Lower lobe of right lung (tissue), 2 donors: ENCODE measurements at places on chromosomes 5 and 9. TPM values are rescaled to one million over a fixed set of nuclear protein-coding genes. Genes with fewer than 3 reads are reported as not detected.
A peak's percentile ranks its signal among the peaks of the same experiment; 100 is the strongest.

ADAMTSL2 gene
- total RNA-seq = 10.1 TPM

GRCh38 chr9:115997923-115998322 lies 155.7 kb upstream of the PAPPA start:
- no peaks in the 10 kb centered on the region for H3K4me1 ChIP-seq
- no peak overlapping the region for H3K4me3 ChIP-seq
- no peak overlapping the region for H3K27ac ChIP-seq
- no peaks in the 10 kb centered on the region for H3K27me3 ChIP-seq
- no peaks in the 10 kb centered on the region for H3K36me3 ChIP-seq
- DNase-seq = no peak

DNA sequence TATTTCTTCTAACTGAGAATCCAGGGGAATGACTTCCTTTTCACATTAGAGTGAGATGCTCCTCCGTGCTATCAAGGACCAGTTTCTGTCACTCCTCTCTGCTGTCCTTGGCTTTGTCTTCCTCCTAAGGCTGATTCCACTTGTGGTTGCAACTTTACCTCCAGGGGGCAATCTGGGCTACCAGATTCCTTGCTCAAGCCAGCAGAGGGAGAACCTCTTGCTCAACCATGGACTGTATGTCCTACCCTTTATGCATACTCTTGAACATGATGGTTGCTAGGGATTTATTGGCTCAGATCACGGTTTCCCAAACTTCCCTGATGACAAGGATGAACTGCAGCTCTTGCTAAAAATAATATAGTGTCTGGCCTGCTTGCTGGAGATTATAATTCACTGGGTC lies 24.0 kb downstream of the NNT start:
- H3K27me3 ChIP-seq = no peaks in the 10 kb centered on the region
- H3K27ac ChIP-seq = no peak overlapping the region
- peaks cover 4% of the 10 kb centered on the region for H3K4me1 ChIP-seq
- H3K36me3 ChIP-seq = peaks cover 26% of the 10 kb centered on the region
- DNase-seq = no peak

- H3K27me3 ChIP-seq = no peaks in the 10 kb centered on the region
- no peak overlapping the region for H3K4me3 ChIP-seq
- no peaks in the 10 kb centered on the region for H3K36me3 ChIP-seq
- DNase-seq = no peak
These were observed 14.0 kb upstream of the MLANA start for GRCh38 chr9:5876711-5877110.

GRCh38 chr9:123679330-123679987 lies 250.5 kb downstream of the DENND1A start:
- H3K4me3 ChIP-seq = no peak overlapping the region
- H3K27ac ChIP-seq = no peak overlapping the region
- H3K4me1 ChIP-seq = peaks cover 16% of the 10 kb centered on the region
- DNase-seq = no peak

DNA sequence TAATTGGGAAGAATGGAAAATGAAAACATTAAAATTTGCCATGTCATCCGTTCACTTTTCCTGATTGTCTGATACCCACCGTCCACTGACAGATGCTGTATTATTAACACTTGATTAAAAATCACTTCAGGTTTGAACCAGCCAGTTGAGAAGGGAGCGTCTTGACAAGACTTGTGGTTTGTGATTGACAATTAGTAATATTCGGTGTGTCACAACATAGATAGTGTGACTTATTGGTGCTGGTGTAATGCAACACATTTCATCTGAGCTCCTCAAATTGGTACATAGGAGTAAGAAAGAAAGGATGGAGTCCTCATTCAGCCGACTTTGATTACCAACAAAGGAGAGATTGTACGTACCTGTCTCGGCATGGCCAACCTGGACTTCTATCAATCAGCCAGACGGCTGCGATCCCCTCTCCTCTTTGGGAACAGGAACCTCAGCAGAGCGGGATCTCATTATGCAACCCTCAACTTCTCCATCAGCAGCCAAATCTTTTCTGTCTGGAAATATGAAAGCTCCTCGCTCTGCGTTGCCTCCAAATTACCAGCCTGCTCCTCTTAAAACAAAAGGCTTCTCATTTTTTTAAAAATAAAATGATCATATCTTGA lies 211.7 kb upstream of the MVB12B start:
- no peaks in the 10 kb centered on the region for H3K36me3 ChIP-seq
- H3K27ac ChIP-seq = no peak overlapping the region
- H3K27me3 ChIP-seq = peaks cover 5% of the 10 kb centered on the region
- H3K4me1 ChIP-seq = no peaks in the 10 kb centered on the region

GRCh38 chr5:39558541-39558940 lies 133.8 kb upstream of the DAB2 start:
- H3K36me3 ChIP-seq = no peaks in the 10 kb centered on the region
- H3K27ac ChIP-seq = no peak overlapping the region
- H3K4me1 ChIP-seq = no peaks in the 10 kb centered on the region
- no peak for DNase-seq
- H3K27me3 ChIP-seq = no peaks in the 10 kb centered on the region

DNA sequence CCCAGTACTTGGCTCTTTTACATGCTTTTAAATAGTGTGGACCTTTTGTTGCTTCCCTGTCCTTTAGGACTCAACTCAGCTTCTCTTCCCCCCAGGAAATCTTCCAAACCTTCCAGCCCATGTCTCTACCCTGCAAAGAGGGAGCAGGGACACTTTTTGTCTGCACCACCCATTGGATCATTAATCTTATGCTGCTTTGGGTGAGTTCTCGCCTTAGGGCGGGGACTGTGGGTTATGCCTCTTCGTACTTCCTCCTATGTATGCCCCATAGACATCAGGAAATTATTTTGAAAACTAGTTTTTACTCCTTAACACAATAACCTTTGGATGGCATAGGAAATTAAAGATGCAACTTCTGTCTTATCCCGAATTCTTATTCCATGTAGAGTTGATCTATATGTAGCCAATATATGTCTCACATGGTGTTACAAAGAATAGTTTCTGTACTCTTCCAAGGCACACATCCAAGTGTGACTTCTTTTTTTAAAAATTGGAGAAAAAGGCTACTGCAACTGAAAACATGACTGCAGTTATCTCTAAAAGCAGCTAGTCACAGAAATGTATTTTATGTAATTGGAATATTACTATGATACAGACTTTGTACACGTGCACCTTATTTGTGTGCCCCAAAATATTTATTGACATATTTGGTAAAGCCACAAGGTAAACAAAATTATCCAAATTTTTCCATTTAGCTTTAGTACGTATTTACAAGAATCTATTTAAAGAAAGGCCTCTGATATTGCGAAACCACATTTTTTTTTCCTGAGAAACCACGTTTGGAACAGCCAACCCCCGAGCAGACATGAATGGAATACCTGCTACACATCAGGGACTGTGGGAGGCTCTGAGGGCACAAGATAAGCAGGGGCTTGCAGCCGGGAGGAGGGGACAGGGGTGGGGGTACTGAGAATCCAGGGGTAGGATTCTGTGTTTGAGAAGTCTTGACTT lies 133.6 kb downstream of the WDR41 start:
- H3K4me1 ChIP-seq = no peaks in the 10 kb centered on the region
- H3K27ac ChIP-seq = no peak overlapping the region
- H3K4me3 ChIP-seq = no peak overlapping the region
- DNase-seq = no peak

DNA sequence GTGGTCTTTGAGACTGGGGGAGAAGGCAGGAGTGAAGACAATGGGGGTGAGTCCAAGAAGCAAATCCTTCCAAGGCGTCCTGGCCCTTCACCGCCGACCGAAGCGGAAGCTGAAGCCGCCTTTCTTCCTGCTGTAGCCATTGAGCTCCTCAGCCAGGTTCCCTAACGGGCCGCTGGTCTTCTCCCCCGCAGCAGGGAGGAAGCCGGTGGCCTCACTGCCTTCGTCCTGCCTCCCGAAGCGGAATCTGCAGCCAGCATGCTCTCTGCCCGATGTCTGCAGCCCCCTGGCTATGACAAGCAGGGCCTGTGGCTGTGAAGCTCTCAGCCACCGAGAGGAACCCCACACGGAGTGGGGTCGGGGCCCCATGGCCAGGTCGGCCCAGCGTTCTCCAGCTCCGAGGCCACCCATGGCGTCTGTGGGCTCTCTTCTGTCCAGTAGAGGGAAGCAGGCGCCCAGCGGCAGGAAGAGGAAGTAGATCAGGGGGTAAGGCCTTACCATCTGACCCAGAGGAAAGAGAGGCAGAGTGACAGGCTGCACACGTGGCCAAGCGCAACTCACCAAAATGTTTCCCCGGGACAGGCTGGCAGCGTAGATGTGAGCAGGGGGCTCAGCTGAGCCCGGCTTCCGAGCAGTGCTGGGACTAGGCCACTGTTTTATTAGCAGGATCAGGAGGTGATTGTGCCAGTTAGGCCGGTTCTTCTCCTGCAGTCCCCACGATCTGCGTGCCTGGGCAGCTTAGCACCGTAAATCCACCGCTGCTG lies 3.1 kb downstream of the QRFP start:
- H3K4me3 ChIP-seq = peak overlapping the region; percentile 21
- H3K36me3 ChIP-seq = peaks cover 46% of the 10 kb centered on the region
- H3K27ac ChIP-seq = peak overlapping the region; percentile 56
- peak; percentile 84 for DNase-seq
- no peaks in the 10 kb centered on the region for H3K4me1 ChIP-seq

- H3K4me1 ChIP-seq = peaks cover 52% of the 10 kb centered on the region
- H3K27ac ChIP-seq = no peak overlapping the region
- no peak overlapping the region for H3K4me3 ChIP-seq
These were observed 12.1 kb downstream of the FAM78A start for GRCh38 chr9:131264231-131264630.

GRCh38 chr9:80632041-80632440 lies 1057.3 kb downstream of the TLE1 start:
- H3K36me3 ChIP-seq = no peaks in the 10 kb centered on the region
- no peak for DNase-seq
- no peak overlapping the region for H3K4me3 ChIP-seq
- H3K27me3 ChIP-seq = no peaks in the 10 kb centered on the region
- no peaks in the 10 kb centered on the region for H3K4me1 ChIP-seq
- H3K27ac ChIP-seq = no peak overlapping the region

CIZ1 gene
- 98.5 TPM for total RNA-seq

DNA sequence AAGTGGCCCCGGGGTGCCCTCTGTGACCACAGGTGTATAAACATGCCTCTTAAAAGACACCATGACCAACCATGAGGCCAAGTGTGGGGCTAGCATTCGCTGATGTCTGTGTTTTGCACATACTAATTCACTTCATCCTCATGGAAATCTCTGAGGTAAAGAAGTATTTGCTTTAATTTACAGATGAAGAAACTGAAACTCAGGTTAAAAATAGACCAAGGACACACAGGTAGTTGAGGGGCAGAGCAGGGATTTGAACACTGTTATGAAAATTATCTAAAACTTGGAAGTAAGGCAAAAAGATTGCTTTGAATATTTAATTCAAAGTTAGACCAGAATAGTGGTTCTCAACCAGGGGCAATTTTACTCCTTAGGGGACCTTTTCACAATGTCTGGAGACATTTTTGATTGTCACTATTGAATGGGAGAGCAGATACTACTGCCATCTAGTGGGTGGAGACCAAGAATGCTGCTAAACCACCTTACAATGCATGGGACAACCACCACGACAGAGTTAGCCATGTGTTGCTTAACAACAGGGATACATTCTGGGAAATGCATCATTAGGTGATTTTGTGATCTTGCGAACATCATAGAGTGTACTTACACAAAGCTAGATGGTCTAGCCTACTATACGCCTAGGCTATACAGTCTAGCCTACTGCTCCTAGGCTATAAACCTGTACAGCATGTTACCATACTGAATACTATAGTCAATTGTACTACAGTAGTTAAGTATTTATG lies 8.0 kb upstream of the FXN start:
- no peak overlapping the region for H3K4me3 ChIP-seq
- H3K27ac ChIP-seq = no peak overlapping the region
- peaks cover 6% of the 10 kb centered on the region for H3K4me1 ChIP-seq
- no peaks in the 10 kb centered on the region for H3K36me3 ChIP-seq
- H3K27me3 ChIP-seq = no peaks in the 10 kb centered on the region

C5orf58 gene
- not detected for total RNA-seq

- H3K4me1 ChIP-seq = no peaks in the 10 kb centered on the region
- DNase-seq = no peak
- H3K27me3 ChIP-seq = no peaks in the 10 kb centered on the region
- no peaks in the 10 kb centered on the region for H3K36me3 ChIP-seq
- H3K4me3 ChIP-seq = no peak overlapping the region
These were observed 132.8 kb downstream of the MUSK start for GRCh38 chr9:110801426-110801825.

PLEKHG4B gene
- total RNA-seq = 2.7 TPM

SLC12A2 gene
- total RNA-seq = 24.1 TPM

GRCh38 chr9:126428534-126429175 lies 102.0 kb downstream of the MVB12B start:
- no peak for DNase-seq
- peaks cover 2% of the 10 kb centered on the region for H3K4me1 ChIP-seq
- H3K36me3 ChIP-seq = peaks cover 30% of the 10 kb centered on the region
- no peak overlapping the region for H3K27ac ChIP-seq
- no peaks in the 10 kb centered on the region for H3K27me3 ChIP-seq

DNA sequence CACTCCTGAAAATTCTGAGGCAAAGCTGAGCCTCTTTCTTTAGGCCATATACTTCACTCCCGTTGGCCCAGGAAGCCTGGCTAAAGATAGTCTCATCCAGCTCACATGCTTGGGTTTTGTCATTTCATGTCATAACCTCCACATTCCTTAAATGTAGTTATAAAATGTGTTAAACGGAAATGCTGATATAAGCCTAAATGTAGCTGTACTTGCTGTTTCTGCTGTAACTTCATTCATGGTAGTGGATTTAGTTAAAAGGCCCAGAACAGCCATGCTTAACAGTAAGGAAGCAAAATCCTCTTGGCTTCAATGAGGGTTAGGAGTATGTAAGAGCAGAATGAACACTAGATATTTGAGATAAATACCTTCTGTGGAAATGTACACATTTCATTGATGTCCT lies 135.8 kb upstream of the TMEM161B start:
- no peaks in the 10 kb centered on the region for H3K27me3 ChIP-seq
- no peak for DNase-seq
- no peaks in the 10 kb centered on the region for H3K4me1 ChIP-seq
- H3K4me3 ChIP-seq = no peak overlapping the region

MYOT gene
- total RNA-seq = not detected

- H3K27ac ChIP-seq = no peak overlapping the region
- no peak overlapping the region for H3K4me3 ChIP-seq
- peaks cover 22% of the 10 kb centered on the region for H3K4me1 ChIP-seq
- H3K36me3 ChIP-seq = peaks cover 3% of the 10 kb centered on the region
- H3K27me3 ChIP-seq = no peaks in the 10 kb centered on the region
These were observed 2.1 kb upstream of the ALDH7A1 start for GRCh38 chr5:126597156-126597555.

GRCh38 chr5:132433141-132433540 lies 57.4 kb downstream of the IRF1 start:
- peak overlapping the region; percentile 54 for H3K27ac ChIP-seq
- no peaks in the 10 kb centered on the region for H3K36me3 ChIP-seq
- H3K4me1 ChIP-seq = peaks cover 99% of the 10 kb centered on the region
- no peak overlapping the region for H3K4me3 ChIP-seq
- H3K27me3 ChIP-seq = no peaks in the 10 kb centered on the region

GRCh38 chr9:83418283-83418682 lies 119.9 kb downstream of the FRMD3 start:
- no peak overlapping the region for H3K4me3 ChIP-seq
- no peaks in the 10 kb centered on the region for H3K4me1 ChIP-seq
- no peak overlapping the region for H3K27ac ChIP-seq
- H3K27me3 ChIP-seq = no peaks in the 10 kb centered on the region
- no peaks in the 10 kb centered on the region for H3K36me3 ChIP-seq
- no peak for DNase-seq

GRCh38 chr5:54743997-54744788 lies 226.6 kb downstream of the SNX18 start:
- H3K27me3 ChIP-seq = no peaks in the 10 kb centered on the region
- H3K27ac ChIP-seq = peak overlapping the region; percentile 69
- H3K36me3 ChIP-seq = no peaks in the 10 kb centered on the region
- H3K4me1 ChIP-seq = peaks cover 31% of the 10 kb centered on the region
- no peak overlapping the region for H3K4me3 ChIP-seq

SPINK6 gene
- not detected for total RNA-seq
